ENCODE measurements at places on chromosomes 1 and 21.

DNA sequence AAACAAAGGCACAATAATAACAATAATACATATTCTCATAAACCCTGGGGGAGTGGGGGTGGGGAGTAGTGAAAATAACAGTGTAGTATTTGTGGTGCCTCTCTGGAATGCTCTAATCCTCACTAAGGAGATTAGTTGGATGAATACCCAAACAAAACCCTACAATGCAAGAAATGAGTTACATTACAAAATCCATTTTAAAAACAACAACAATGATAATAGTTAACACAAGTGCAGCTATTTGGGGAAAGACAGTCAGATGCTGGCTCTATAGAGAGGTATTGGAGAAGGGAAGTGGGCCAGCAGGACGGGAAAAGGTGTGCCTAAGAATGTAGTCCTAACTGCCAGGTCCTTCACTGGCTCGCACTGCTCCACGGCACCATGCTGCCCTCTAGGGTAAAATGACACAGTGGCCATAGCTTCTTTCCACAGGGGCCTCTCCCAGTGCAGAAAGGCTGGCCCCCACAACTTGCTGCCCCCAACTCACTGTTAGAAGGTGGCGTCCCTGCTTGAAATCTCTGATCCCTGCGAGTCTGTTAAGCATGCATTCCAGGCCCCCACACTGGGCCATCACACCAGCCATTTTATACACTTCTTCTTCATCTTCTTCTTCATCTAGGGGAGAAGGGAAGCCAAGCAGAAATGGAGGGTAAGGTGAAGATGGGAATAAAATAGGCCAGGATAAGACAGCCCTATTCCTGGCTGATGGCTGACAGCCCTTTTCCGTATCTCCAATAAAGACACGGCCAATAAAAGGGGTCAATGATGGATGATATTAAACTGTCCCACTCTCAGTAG, 113.8 kb downstream of the UBR4 start:
- H3K36me3 ChIP-seq: peaks cover 94% of the 10 kb centered on the region
- H3K27me3 ChIP-seq: no peaks in the 10 kb centered on the region
- no peak for DNase-seq
- no peaks in the 10 kb centered on the region for H3K4me1 ChIP-seq
- H3K4me3 ChIP-seq: no peak overlapping the region

DNA sequence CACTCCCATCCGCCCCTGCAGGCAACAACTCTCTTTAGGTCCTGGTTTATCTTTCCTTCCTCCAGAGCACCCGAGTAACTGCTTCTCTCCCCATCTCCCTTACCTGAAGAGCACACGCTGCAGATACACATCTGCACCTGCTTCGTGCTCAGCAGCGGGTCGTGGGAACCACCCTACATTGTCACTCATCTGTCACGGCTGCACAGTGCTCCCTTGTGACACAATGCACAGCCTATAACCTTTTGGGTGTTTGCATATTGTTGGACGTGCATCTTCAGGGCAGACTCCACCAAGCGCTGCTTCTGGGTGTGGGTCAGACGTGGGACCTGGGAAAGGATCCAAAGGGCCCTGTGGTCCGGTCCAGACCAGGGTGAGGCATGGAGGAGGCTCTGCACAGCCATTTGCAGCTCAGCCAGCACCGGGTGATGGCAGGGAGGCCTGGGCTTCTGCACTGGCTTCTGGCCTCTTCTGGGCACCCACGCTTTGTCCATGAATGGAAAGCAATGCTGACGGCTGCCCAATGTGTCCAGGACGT, 42.5 kb downstream of the WDR4 start:
- no peak overlapping the region for H3K4me3 ChIP-seq
- peak; percentile 7 for DNase-seq
- H3K4me1 ChIP-seq: peaks cover 12% of the 10 kb centered on the region
- H3K27ac ChIP-seq: no peak overlapping the region

DNA sequence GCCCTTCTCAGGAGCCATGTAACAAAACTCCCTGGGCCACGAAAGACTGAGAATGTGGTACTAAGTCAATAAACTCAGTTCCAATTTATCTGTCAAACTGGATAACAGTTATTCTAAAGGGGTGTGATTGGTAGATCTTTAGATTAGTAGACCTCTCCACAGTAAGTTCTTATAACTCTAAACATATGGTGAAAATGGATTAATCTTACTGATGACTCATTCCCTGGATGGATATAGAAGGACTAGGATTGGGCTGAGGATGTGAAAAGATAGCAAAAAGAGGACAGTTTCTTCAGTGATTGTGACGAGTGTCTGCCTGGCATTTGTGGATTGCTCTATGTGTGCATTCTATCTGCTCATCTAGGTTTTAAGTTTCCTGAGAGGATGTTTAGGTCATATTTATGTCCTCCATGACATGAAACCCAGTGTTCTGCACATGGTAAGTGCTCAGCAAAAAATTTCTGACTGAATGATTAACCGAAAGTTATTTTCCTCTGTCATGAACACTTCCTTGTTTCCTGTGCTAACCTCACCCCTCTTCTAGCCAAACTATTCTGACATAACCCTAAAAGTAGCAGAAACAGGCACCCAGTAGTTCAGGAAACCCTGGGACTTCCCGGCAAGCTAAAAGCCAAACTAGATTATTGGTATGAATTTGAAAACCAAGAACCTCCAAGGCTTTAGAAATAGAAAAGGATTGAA, 397.5 kb upstream of the PLXNA2 start:
- DNase-seq: no peak
- no peaks in the 10 kb centered on the region for H3K4me1 ChIP-seq

- no peak for DNase-seq
- no peaks in the 10 kb centered on the region for H3K4me1 ChIP-seq
- no peak overlapping the region for H3K27ac ChIP-seq
- no peak overlapping the region for H3K4me3 ChIP-seq
- no peaks in the 10 kb centered on the region for H3K36me3 ChIP-seq
Measured at GRCh38 chr1:206128196-206128595, 11.0 kb upstream of the AVPR1B start.

GRCh38 chr1:227728059-227728891, 6.8 kb downstream of the JMJD4 start:
- H3K4me1 ChIP-seq: peaks cover 6% of the 10 kb centered on the region
- peak; percentile 39 for DNase-seq
- H3K4me3 ChIP-seq: peak overlapping the region; percentile 82
- H3K36me3 ChIP-seq: peaks cover 10% of the 10 kb centered on the region
- no peaks in the 10 kb centered on the region for H3K27me3 ChIP-seq

DNA sequence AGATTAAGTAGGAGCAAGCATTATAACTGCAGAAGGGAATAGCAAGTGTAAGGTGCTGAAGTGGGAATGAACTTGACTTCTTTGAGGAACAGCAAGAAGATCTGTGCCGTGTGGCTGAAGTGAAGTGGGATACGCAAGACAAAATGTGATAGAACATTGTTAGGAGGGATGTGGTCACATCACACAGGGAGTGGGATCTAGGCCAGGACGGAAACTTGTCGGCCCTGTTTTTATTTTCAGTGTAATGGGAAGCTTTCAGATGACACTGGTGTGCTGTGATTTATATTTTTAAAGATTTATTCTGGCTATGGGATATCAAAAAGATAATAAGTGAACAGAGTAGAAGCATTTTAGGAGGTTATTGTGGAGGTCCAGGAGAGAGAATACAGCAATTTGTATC, 116.4 kb downstream of the PLA2G4A start:
- no peak for DNase-seq
- no peak overlapping the region for H3K4me3 ChIP-seq
- no peak overlapping the region for H3K27ac ChIP-seq
- no peaks in the 10 kb centered on the region for H3K27me3 ChIP-seq
- peaks cover 3% of the 10 kb centered on the region for H3K4me1 ChIP-seq
- peaks cover 19% of the 10 kb centered on the region for H3K36me3 ChIP-seq

DNA sequence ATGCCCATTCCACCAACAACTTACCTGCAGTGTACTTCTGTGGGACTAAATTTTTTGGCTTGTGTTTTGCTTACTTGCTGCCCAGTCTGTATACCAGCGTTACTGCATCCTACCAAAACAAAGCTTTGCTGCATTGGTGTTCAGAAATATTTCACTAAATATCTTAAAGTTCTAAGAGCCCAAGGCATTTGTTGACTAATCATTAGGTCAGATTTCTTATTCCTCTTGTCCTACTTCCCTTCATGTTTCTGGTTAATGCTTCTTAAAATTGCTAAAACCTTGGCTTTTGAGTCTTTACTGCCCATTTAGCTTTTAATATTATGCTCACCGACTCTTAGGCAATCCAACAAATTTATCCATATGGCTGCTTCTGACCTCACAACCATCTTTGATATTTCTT, 161.8 kb downstream of the DPYD start:
- H3K4me3 ChIP-seq: no peak overlapping the region
- no peak overlapping the region for H3K27ac ChIP-seq
- no peaks in the 10 kb centered on the region for H3K36me3 ChIP-seq

- H3K27ac ChIP-seq: no peak overlapping the region
- no peak for DNase-seq
- H3K27me3 ChIP-seq: peaks cover 5% of the 10 kb centered on the region
Measured at GRCh38 chr21:39121600-39122355, 61.5 kb downstream of the PSMG1 start.

GRCh38 chr1:150477320-150477719, 9.9 kb upstream of the TARS2 start:
- H3K27ac ChIP-seq: no peak overlapping the region
- peaks cover 1% of the 10 kb centered on the region for H3K27me3 ChIP-seq
- no peak for DNase-seq

- DNase-seq: no peak
- H3K27ac ChIP-seq: no peak overlapping the region
- H3K27me3 ChIP-seq: no peaks in the 10 kb centered on the region
- H3K4me1 ChIP-seq: no peaks in the 10 kb centered on the region
- H3K4me3 ChIP-seq: no peak overlapping the region
- no peaks in the 10 kb centered on the region for H3K36me3 ChIP-seq
Measured at GRCh38 chr1:153360592-153361479, 3.2 kb downstream of the S100A9 start.

DNA sequence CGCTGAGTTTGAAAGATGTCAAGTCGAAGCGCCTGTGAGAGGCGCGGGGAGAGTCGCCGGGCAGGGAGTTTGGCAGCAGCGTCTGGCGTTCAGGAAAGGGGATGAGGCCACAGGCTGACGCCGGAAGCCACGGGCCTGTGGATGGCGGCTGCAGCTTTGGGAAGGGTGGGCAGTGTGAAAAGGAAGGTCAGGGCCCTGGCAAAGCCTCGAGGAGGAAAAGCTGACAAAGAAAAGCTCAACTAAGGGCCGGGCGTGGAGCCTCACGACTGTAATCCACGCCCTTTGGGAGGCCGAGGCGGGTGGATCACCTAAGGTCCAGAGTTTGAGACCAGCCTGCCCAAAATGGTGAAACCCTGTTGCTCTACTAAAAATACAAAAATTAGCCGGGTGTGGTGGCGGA, 25.2 kb upstream of the COX20 start:
- peaks cover 9% of the 10 kb centered on the region for H3K4me1 ChIP-seq
- no peak overlapping the region for H3K4me3 ChIP-seq
- peaks cover 2% of the 10 kb centered on the region for H3K27me3 ChIP-seq
- no peak for DNase-seq

- H3K4me3 ChIP-seq: no peak overlapping the region
- peak; percentile 30 for DNase-seq
- peaks cover 6% of the 10 kb centered on the region for H3K4me1 ChIP-seq
Measured at GRCh38 chr1:21818656-21819055, 6.6 kb downstream of the LDLRAD2 start.

GRCh38 chr1:231591466-231591865, 35.1 kb upstream of the DISC1 start:
- H3K4me3 ChIP-seq: no peak overlapping the region
- H3K36me3 ChIP-seq: no peaks in the 10 kb centered on the region
- H3K4me1 ChIP-seq: peaks cover 14% of the 10 kb centered on the region
- DNase-seq: no peak

DNA sequence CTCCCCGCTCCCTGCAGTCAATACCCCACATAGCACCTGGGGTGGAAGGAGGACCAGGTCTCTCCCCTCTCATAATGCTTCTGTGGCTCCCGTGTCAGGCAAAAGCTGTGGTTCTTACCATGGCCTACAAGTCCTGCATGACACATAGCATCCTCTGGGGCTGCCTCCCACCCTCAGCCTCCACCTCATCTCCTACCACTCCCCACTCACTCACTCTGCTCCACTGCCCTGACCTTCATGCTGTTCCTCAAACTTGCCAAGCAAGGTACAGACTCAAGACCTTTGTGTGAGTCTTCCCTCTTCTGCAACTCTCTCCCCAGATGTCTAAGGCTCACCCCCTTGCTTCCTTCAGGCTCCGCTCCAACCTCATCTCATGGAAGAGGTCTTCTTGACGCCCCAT, 28.0 kb upstream of the VANGL1 start:
- peaks cover 8% of the 10 kb centered on the region for H3K27me3 ChIP-seq
- DNase-seq: no peak
- H3K36me3 ChIP-seq: no peaks in the 10 kb centered on the region
- no peak overlapping the region for H3K4me3 ChIP-seq
